SJCRH30 (cell line): ENCODE measurements at places on chromosomes 7 and 10.
A peak's percentile ranks its signal among the peaks of the same experiment; 100 is the strongest.

- DNase-seq = peak; percentile 31
Measured at GRCh38 chr7:131072505-131073091, 255.1 kb upstream of the MKLN1 start.

- no peak for DNase-seq
Measured at GRCh38 chr10:62870866-62871265, 54.7 kb upstream of the EGR2 start.

DNA sequence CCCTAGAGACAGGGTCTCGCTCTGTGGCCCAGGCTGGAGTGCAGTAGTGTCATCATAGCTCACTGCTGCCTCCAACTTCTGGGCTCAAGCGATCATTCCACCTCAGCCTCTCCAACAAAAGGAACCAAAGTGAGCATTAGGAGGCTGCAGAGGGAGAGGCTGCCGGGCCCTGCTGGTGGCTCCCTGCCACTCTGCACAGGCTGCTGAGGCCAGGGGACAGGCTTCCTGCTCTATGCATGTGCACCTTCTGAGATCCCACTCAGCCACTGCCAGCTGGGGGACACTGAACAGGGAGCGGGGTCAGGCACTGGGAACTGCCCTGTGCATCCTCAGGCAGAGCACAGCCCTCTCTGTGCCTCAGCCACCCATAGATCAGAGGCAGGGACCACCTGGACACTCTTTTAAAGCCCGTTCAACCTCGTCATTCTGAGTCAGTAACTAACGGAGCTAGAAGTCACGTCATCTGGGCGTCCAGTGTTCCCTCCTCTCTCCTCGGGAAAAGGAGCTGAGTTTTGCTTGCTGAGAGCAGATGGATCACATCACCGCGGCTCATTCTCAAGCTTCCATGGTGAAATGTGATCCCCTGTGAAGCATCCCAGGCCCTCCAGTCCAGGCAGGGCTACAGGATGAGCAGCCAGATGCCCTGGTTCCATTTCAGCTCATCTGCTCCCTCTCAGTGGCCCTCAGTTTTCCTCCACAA lies 109.6 kb downstream of the MYL10 start:
- DNase-seq = no peak

DNA sequence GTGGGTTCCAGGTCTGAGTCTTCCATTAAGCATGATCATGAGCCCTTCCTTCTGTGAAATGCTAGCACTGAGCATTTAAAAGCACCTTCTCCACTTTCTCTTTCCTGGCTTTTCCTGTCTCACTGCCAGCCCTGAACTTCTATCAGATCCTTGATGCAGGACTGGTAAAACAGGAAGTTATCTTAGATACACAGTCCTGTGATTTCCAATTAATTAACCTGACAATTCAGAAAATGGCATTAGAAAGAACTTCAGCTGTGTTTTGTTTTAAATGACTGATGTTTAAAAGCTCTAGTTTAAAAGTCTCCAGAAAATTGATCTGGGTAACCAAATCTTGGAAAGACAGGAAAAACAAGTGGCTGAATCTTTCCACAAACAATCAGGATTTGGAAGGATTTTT lies 79.0 kb upstream of the MACROH2A2 start:
- no peak for DNase-seq

DNA sequence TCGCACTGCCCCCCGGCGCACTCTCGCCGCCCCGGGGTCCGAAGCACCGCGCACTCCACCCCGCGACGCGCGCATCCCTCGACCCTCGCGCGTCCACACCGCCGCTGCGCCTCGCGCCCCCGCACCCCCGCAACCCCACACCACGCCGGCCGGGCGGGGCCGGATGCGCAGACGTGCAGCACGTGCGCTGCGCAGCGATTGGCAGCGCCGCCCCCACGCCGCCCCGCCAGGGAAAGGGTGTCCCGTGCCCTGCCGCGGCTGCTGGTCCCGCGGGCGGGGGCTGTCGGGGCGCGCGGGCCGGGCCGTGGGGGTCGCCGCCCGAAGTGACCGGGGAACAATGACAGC lies 53.7 kb upstream of the KDM7A start:
- no peak for DNase-seq

GRCh38 chr7:26346611-26347203 lies 55.0 kb downstream of the SNX10 start:
- DNase-seq = no peak

DNA sequence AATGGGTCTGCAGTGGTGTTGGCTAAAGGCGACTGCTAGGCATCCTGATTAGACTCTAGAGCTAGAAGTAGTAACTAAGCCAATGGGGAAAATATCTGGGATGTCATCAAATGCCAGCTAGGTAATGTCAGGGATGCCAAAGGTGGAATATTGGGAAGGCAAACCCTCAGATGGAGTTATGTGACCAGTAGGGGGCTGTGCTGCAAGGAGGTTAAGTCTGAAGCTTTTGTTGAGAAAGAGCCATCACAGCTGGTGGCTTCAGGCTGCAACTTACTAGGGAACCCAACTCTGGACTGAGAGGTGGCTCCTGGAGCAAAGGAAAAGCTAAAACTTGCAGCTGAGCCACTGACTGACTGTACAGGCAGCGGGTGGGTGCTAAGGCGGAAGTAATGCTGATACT lies 576.9 kb upstream of the GHITM start:
- DNase-seq = no peak

DNA sequence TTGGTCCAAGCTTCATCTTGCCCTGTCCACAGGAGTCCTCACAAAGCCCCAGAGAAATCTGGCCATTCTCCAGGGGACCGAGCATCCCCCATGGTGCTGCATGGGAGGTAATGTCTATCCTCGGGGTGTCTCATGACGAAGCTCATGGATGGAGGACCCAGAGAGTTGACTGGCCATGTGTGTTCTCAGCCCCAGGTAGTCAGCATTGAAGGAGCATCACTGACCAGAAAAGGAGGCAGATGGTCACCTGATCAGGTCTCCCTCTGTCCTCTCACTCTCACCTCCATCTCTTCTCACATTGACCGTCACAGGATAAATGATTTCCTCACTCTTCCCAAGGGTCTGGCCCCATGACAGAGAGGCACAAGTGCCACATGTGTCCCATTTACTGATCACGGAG lies 33.4 kb upstream of the GDF10 start:
- no peak for DNase-seq
